ENCODE measurements at places on chromosomes 1 and 21. TPM values are rescaled to one million over a fixed set of nuclear protein-coding genes. Genes with fewer than 3 reads are reported as not detected.

TTC24 gene
- 19.6 TPM for total RNA-seq

FMO4 gene
- total RNA-seq = 3.0 TPM

OTUD7B gene
- 4.3 TPM for total RNA-seq

NBPF11 gene
- total RNA-seq = 28.7 TPM

FMO3 gene
- total RNA-seq = not detected

RSPH1 gene
- total RNA-seq = 0.38 TPM

IGSF3 gene
- total RNA-seq = 7.2 TPM

CD55 gene
- 91.1 TPM for total RNA-seq

PLA2G2A gene
- not detected for total RNA-seq

OR2T34 gene
- 0.80 TPM for total RNA-seq

BNIPL gene
- 1.2 TPM for total RNA-seq

YOD1 gene
- total RNA-seq = 10.8 TPM

CDA gene
- total RNA-seq = not detected

CKS1B gene
- total RNA-seq = 25.3 TPM

HTR6 gene
- not detected for total RNA-seq

FMO2 gene
- total RNA-seq = not detected

LRRIQ3 gene
- total RNA-seq = 1.00 TPM

RNU1-3 gene
- total RNA-seq = 3,526 TPM

OR2L13 gene
- total RNA-seq = not detected

CRNN gene
- total RNA-seq = not detected

PLEKHN1 gene
- total RNA-seq = 1.4 TPM

GTF2B gene
- total RNA-seq = 32.2 TPM

MYCL gene
- 0.10 TPM for total RNA-seq

SLC44A3 gene
- not detected for total RNA-seq

DDI2 gene
- total RNA-seq = 45.8 TPM

LYST gene
- total RNA-seq = 90.2 TPM

CDC42BPA gene
- total RNA-seq = 0.64 TPM

SEMA4A gene
- total RNA-seq = 7.0 TPM

TRABD2B gene
- total RNA-seq = not detected

ASPM gene
- total RNA-seq = 0.46 TPM

LRRC8C gene
- total RNA-seq = 8.4 TPM

MKNK1 gene
- 42.3 TPM for total RNA-seq

FAM110D gene
- total RNA-seq = not detected

USP21 gene
- 38.1 TPM for total RNA-seq

IGSF21 gene
- not detected for total RNA-seq

HSPA6 gene
- total RNA-seq = 4.5 TPM

F5 gene
- 0.67 TPM for total RNA-seq

TEX38 gene
- total RNA-seq = not detected

TBX15 gene
- 0.09 TPM for total RNA-seq

GBP5 gene
- total RNA-seq = 22.8 TPM
